Stimulated activated CD4-positive, alpha-beta T cell treated with anti-CD3 and anti-CD28 coated beads, Interleukin-4, amount 100 ng/mL, for 4 hours (primary cell): ENCODE measurements at places on chromosomes 4 and X.

- no peak for DNase-seq
Measured at GRCh38 chrX:5842601-5843000, 386.1 kb downstream of the NLGN4X start.

DNA sequence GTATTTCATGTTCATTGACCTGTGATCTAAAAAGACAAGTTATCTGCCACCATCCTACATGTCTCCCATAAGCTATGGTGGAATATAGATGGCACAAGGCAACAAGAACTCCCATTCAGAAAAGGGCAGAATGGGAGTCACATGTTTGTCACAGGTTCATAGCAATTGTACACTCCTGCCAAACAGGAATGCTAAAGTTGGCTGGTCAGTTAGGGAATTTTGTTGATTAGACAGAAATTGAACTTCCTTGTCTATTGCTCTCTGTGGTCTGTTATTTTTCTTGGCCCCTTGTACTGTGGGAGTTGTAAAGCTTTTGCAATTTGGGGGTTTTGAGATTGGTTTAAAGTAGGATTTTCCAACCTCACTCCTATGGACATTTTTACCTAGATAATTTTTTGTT, 101.7 kb upstream of the SOD3 start:
- DNase-seq: no peak

GRCh38 chr4:145734576-145735346, 54.8 kb downstream of the C4orf51 start:
- DNase-seq: no peak

DNA sequence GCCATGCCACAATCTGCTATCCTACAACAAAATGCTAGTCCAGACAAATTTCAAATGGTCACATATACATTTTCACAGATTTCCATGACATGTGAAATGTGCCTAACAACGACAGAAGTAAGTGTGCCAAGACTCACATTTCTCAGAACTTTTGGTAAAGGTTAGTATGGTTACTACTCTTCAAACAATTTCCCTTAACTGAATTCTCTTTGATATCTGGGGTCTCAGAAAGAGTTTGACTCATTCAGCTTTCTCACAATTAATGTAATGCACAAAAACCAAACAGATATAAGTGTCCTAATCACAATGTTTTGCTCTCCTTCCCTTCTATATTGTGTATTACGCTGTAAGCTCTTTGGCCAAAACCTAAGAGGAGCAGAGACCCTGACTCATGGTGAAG, 122.4 kb upstream of the LEF1 start:
- DNase-seq: no peak

GRCh38 chr4:107922486-107923473, 8.6 kb upstream of the CYP2U1 start:
- no peak for DNase-seq

DNA sequence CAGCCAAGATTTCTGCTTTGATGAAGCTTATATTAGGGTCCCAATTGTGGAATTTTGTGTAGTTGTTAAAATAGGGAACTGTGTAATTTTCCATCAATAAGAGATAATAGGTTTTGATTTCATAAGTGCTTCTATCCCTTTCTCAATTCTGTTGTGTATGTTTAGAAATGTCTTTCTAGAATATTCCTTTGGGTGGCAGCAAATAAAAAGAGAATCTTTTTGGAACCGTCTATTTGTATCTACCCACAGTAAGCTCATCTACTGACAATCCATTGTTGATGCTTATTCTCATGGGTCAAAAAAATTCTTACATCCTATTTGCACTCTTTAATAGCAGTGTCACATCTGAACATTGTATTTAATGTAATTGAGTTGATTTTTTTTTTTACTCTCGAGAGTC, 61.7 kb downstream of the TMA16 start:
- no peak for DNase-seq

DNA sequence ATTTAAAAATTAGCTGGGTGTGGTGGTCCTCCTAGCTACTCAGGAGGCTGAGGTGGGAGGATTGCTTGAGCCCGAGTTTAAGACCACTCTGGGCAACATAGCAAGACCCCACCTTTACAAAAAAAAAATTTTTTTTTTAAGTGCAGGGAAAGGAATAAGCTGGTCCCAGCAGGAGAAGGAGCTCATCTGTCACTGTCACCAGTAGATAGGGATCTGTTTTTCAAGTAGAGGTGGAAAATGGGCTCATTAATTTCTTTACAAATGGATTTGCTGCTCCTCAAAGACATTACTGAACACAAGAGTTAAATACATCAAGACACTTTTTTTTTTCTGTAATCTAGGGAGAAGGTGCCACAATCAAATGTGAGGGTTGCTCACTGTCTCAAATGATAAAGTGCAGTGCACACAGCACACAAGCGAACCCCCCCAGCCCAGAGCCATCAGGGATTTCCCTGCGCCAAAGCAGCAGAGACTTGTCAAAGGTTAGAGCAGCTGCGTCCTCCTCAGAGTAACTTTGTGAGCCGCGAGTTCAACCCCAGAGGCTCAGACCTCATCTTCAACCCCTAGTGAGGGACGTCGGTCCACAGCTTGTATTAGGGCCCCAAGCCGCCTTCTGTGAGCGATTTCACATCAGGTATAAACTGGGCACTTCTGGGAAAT, 14.3 kb upstream of the MTNR1A start:
- no peak for DNase-seq

DNA sequence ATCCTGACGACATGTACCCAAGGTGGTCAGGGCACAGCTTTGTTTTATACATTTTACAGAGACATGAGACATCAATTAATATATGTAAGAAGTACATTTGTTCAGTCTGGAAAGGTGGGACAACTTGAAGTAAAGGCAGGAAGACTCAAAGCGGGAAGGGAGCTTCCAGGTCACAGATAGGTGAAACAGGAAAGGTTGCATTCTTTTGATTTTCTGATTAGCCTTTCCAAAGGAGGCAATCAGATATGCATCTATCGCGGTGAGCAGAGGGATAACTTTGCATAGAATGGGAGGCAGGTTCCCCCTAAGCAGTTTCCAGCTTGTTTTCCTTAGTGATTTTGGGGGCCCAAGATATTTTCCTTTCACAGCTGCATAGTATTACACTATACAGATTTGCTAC, 358.4 kb downstream of the GLUD2 start:
- DNase-seq: no peak

- no peak for DNase-seq
Measured at GRCh38 chr4:68079928-68080327, 49.7 kb downstream of the TMPRSS11F start.

GRCh38 chrX:21171181-21171580, 203.0 kb upstream of the CNKSR2 start:
- DNase-seq: no peak

- DNase-seq: no peak
Measured at GRCh38 chrX:130347321-130347720, 7.6 kb downstream of the SLC25A14 start.

- no peak for DNase-seq
Measured at GRCh38 chr4:22091352-22091717, 142.8 kb upstream of the KCNIP4 start.

- DNase-seq: no peak
Measured at GRCh38 chr4:139625482-139625881, 40.1 kb upstream of the MGST2 start.
